GM04503 (cell line): ENCODE measurements at places on chromosomes 2 and 18.

DNA sequence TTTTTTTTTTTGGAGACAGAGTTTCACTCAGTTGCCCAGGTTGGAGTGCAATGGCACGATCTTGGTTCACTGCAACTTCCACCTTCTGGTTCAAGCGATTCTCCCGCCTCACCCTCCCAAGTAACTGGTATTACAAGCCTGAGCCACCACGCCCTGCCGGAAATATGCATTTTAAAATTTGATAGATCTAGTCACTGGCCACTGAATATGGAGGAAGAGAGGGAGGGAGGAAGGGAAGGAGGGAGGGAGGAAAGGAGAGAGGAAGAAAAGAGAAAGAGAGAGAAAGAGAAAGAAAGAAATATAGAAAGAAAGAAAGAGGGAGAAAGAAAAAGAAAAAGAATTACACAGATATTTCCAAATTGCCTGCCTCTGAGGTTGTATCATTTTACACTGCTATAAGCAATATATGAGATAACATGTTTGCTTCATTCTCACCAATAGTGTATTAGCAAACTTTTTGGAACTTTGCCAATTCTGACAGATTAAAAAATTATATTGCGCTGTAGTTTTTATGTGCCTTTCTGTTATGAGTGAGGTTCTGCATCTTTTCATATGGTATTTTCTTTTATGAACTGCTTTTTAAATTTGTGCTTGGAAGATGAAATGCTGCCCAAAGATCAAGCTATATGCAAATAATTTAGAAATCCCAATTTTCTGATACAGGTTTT is 161.2 kb upstream of the MAP3K20 start:
- DNase-seq: no peak

DNA sequence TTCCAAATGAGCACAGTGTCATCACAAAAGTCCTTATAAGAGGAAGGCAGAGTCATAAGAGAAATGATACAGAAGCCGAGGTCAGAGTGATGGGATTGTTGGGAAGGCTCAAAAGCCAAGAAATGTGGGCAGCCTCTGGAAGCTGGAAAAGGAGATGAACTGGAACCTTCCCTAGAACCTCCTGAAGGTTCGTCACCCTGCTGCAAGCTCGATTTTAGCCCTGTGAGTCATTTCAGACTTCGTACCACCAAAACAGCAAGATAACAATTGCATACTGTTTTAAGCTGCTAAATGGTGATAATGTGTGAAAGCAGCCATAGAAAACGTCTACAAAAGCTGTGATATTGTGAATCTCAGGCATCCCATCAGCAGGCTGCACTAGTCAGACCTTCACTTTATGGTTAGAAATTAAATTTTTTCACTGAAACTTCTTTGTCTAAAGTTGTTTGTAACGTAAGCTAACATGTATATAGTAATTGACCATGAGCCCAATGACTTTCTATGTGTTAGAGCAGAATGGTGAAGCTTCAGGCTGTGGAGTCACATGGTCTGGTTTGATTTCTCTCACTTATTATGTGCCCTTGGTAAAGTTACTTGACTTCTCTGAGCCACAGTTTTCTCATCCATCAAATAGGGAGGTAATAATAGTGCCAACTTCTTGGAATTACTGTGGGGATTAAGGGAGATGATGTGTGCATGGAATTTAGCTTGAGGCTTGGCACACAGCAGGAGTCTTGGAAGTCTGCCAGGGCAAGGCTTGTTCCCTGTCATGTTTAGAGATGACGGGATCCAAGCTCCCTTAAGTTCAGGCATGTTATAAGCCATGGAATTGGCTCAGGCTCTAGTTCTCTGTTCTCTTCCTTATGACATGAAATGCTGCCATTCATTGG is 132.0 kb upstream of the CCDC195 start:
- DNase-seq: peak; percentile 49

- DNase-seq: no peak
These were observed 16.6 kb downstream of the RTP5 start for GRCh38 chr2:241885946-241886643.

GRCh38 chr2:101759162-101759561 is 61.7 kb downstream of the MAP4K4 start:
- peak; percentile 86 for DNase-seq

DNA sequence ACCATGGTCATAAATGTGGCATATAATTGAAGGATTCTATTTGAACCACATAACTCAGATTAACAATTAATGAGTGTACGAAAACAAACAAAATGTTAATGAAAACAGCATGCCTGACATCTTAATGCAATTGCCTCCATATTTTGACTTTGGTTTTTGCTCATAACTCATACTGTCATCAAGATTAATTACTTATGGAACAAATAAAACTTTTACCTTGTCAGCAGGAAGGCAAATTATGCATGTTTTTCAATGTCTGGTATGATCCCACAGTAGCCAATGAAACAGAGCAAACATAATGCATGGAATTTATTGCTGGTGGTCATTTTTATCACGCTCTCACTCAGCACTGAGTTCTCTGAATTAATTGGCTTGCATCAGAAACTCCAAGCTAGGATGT is 5.1 kb downstream of the PLEKHM3 start:
- DNase-seq: no peak

GRCh38 chr18:3015851-3016250 is 2.9 kb upstream of the LPIN2 start:
- DNase-seq: no peak
